ENCODE measurements at places on chromosomes 2 and 18.

DNA sequence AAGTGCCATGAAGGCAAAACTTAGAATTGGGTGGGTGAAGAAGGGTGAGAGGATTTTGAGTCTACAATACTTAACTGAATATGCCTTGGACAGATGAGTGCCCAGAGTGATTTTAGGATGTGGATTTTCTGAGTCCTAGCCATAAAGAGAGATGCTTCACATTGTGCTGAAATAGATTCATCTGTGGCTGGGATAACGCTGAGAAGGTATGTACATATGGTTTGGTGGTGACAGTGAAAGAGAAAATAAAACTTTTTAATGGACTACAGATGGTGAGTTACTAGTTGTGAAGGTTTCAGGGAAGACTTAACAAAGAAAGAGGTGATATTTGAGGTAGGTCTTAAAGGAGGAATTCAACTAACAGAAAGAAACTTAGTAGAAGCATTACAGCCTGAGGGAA is 265.8 kb downstream of the AKAIN1 start:
- no peak for DNase-seq

- DNase-seq, result no peak
Measured at GRCh38 chr18:79940814-79941472, 10.5 kb downstream of the SLC66A2 start.

DNA sequence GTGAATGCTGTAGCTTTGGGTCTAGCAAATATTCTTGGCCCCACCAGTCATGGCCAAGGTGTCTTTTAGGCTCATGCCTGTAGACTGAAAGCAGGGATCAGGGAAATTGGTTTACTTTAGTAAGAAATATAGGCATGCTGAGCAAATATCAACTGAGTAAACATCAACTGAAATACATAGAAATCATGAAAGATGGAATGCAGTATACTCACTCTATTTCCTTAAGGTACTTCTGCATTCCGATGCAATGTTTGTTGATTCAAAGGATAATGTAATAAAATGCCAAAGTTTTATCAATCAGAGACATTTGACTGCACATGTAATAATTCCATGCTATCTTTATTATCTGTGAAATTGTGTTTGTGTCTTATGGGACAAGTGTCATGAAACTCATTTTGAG is 19.6 kb upstream of the IL1R1 start:
- DNase-seq, result no peak

DNA sequence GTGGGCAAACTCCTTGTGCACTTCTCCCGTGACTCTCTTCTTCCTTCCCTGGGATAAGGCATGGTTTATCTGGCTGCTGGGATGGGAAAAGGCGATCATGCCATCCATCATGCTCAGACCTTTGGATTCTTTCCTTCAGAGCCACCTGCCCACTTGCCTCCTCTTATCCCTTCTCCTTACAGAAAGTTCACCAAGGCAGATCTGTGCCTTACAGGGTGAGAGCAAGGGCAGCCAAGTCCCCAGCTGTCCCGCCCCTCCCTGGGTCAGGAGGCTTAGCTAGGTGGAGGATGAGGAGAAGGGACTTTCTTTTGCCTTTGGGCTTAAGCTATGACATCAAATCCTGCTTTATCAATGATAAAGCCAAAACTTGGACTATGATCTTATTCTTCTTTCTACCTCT is 47.6 kb downstream of the KCNE4 start:
- DNase-seq, result no peak

- no peak for DNase-seq
Measured at GRCh38 chr18:2992995-2993877, 19.7 kb downstream of the LPIN2 start.

All from stimulated activated CD4-positive, alpha-beta T cell treated with anti-CD3 and anti-CD28 coated beads, Interleukin-15, amount 100 ng/mL, for 24 hours (primary cell).